Effector memory CD4-positive, alpha-beta T cell (primary cell): ENCODE measurements at places on chromosomes 3 and 15.

DNA sequence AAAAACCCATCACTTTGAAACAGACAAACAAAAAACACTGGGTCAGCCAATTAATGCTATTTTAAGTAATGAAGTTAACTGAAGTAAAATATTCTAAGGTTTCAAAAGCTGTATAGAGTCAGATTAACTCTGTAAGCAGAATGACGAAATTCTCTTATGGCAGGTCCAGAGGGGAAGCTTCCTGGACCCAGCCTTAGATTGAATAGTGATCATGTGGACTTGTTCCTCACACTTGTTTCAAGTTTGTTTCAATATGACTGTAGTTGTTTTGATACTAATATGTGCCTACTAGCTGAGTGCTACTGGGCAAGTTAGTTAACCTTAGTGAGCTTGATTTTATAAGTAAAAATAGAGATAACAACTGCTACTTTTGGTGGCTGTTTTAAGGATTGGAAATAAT lies 32.6 kb downstream of the PLS1 start:
- no peak overlapping the region for H3K4me3 ChIP-seq
- H3K27me3 ChIP-seq: no peaks in the 10 kb centered on the region
- no peaks in the 10 kb centered on the region for H3K4me1 ChIP-seq
- no peak for DNase-seq

DNA sequence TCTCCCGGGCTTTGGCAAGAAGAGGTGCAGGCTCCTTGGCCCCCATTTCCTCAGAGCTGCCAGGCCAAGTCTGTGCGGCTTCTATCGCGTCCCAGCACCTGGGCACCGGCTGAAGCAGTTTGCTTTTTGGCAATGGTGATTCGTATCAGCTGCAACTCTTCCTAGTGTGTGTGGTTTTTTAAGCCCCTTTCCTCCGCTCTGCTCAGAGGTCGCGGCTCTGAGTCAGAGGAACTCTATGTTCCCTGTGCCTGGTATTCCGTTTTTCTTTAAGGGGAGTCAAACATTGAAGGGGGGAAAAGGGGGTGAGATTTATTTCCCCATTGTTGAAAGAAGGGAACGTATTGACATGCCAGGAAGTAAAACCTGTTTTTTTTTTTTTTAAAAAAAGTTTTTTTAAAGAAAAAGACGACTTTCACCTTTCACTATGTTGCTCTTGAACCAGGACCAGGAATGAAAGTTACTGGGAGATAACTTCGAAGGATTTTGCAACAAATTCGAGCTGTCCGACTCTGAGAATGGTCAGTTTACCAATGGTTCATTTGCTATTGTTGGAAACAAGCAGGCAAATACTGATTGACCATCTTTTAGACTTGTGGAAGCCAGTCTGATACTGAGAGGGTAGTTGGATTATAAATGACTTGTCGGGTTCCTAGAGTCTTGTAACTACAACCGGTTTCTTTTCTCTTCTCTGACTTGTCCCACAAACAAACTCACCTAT lies 1.1 kb downstream of the ARMC8 start:
- peaks cover 2% of the 10 kb centered on the region for H3K36me3 ChIP-seq
- peak overlapping the region; percentile 90 for H3K27ac ChIP-seq
- H3K4me1 ChIP-seq: peaks cover 10% of the 10 kb centered on the region
- DNase-seq: no peak
- H3K27me3 ChIP-seq: peaks cover 8% of the 10 kb centered on the region
- peak overlapping the region; percentile 99 for H3K4me3 ChIP-seq

- no peak overlapping the region for H3K4me3 ChIP-seq
- no peaks in the 10 kb centered on the region for H3K4me1 ChIP-seq
- no peaks in the 10 kb centered on the region for H3K36me3 ChIP-seq
Observed at GRCh38 chr3:163622384-163622783, 1455.9 kb downstream of the SI start.

DNA sequence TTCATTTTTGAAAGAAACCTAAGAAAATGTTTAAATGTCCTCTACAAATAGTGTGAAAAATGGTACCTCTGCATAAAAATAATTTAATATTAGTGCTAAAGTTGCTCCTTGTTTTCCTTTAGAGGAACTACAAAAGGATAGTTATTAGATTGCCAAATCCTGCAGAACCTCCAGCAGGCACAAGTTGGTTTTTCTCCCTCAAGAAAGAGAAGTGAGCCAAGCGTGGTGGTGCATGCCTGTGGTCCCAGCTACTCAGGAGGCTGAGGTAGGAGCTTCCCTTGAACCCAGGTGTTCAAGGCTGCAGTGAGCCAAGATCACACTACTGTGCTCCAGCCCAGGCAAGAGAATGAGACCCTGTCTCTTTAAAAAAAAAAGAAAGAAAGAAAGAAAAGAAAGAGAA lies 85.1 kb upstream of the TSEN2 start:
- no peak overlapping the region for H3K4me3 ChIP-seq
- no peaks in the 10 kb centered on the region for H3K27me3 ChIP-seq
- H3K4me1 ChIP-seq: no peaks in the 10 kb centered on the region
- no peak overlapping the region for H3K27ac ChIP-seq
- H3K36me3 ChIP-seq: no peaks in the 10 kb centered on the region

DNA sequence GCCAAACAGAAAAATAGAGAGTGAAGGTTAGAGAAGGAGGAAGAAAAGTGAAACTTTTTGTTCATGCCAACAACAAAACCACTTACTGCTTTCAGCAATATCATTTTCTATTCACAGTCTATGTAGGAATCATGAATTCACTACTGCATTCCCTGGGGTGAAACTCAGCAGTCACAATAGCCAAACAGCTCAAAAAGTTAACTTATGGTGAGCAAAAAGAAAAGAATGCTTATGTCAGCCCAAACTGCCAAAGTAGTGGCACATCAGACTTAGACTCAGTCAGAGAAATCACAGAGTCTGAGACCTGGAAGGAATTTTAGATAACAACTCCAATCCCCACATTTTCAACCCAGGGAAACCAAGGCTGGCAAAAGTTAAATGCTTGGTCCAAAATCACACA lies 238.7 kb upstream of the TMCO5A start:
- H3K4me1 ChIP-seq: no peaks in the 10 kb centered on the region
- H3K27me3 ChIP-seq: no peaks in the 10 kb centered on the region
- no peaks in the 10 kb centered on the region for H3K36me3 ChIP-seq
- no peak for DNase-seq

GRCh38 chr3:45677033-45677446 lies 12.2 kb upstream of the SACM1L start:
- peaks cover 16% of the 10 kb centered on the region for H3K4me1 ChIP-seq
- DNase-seq: peak; percentile 37
- H3K27ac ChIP-seq: peak overlapping the region; percentile 64
- H3K27me3 ChIP-seq: no peaks in the 10 kb centered on the region
- no peak overlapping the region for H3K4me3 ChIP-seq

DNA sequence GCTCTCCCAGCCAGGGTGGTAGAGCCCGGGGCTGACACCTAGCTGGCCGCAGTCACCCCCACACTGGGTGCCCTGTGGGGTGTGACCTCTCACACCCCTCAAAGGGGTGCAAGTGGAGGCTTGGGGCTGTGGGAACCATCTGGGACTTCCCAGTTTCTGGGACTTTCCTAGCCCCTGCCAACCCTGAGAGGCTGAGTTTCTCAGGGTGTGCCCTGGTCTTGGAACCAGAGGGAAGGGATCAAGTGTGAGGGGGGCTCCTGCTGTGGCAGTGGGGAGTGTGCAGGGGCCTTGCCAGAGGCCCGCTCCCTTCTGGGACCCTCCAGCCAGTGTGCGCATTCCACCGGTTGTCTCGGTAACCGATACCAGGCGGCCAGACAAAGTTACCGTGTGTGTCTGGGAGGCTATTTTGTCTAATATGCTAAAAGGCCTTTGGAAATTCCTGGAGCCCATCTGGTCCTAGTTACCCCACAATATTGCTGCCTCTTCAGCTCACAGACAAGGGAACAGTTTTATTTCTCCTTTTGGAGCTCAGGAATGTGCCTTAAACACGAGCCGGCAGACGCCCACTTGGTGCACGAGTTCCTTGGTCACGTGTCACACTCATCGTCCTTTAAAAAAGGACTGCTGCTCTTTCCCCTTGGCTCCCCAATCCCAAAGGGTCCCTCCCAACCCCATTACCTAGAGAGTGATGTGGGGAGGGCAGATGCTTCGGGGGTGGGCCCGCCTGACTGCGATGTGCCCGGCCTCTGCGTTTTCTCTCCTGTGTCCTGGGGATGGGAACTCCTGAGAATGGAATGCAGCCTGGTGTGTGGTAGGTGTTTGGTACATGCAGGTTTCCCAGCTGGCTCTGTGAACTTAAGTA lies 33.2 kb downstream of the HDAC11 start:
- H3K4me3 ChIP-seq: no peak overlapping the region
- no peak overlapping the region for H3K27ac ChIP-seq
- DNase-seq: no peak
- no peaks in the 10 kb centered on the region for H3K4me1 ChIP-seq
- no peaks in the 10 kb centered on the region for H3K36me3 ChIP-seq

GRCh38 chr3:156507285-156507684 lies 47.6 kb downstream of the SSR3 start:
- H3K4me1 ChIP-seq: no peaks in the 10 kb centered on the region
- no peaks in the 10 kb centered on the region for H3K27me3 ChIP-seq
- no peak overlapping the region for H3K4me3 ChIP-seq
- H3K36me3 ChIP-seq: no peaks in the 10 kb centered on the region
- no peak for DNase-seq
- no peak overlapping the region for H3K27ac ChIP-seq

GRCh38 chr3:179414804-179415203 lies 36.5 kb downstream of the GNB4 start:
- H3K4me1 ChIP-seq: no peaks in the 10 kb centered on the region
- H3K27ac ChIP-seq: no peak overlapping the region
- no peaks in the 10 kb centered on the region for H3K36me3 ChIP-seq
- DNase-seq: no peak
- H3K27me3 ChIP-seq: no peaks in the 10 kb centered on the region

- H3K4me1 ChIP-seq: no peaks in the 10 kb centered on the region
- DNase-seq: no peak
- no peaks in the 10 kb centered on the region for H3K36me3 ChIP-seq
- no peak overlapping the region for H3K4me3 ChIP-seq
Observed at GRCh38 chr3:38562467-38562925, 66.4 kb downstream of the EXOG start.

GRCh38 chr15:78061963-78062427 lies 15.5 kb downstream of the TBC1D2B start:
- H3K4me1 ChIP-seq: peaks cover 69% of the 10 kb centered on the region
- H3K4me3 ChIP-seq: peak overlapping the region; percentile 28
- no peak for DNase-seq
- peak overlapping the region; percentile 50 for H3K27ac ChIP-seq

DNA sequence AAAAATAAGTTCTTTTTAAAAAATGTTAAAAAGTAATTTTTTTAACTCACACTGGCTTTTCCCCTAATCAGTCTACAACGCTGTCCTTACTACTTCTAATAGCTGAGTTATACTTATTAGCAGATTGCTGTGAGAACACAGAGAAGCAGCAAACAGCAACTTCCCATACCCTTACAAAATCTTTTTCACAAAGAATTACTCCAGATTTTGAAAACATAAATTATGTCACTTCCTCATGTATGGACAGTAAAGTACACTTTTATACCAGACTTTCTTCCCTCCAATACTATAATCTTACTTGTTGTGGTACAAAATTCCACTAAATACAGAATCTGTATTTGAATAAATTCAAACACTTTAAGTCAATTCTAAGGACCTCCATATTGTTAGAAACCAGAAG lies 2.1 kb downstream of the PHC3 start:
- peak overlapping the region; percentile 76 for H3K4me3 ChIP-seq
- H3K36me3 ChIP-seq: peaks cover 31% of the 10 kb centered on the region
- no peaks in the 10 kb centered on the region for H3K27me3 ChIP-seq

GRCh38 chr15:41866263-41866703 lies 27.6 kb downstream of the SPTBN5 start:
- no peak for DNase-seq
- H3K36me3 ChIP-seq: no peaks in the 10 kb centered on the region
- no peak overlapping the region for H3K27ac ChIP-seq
- H3K27me3 ChIP-seq: no peaks in the 10 kb centered on the region
- no peak overlapping the region for H3K4me3 ChIP-seq

GRCh38 chr15:28887339-28888174 lies 1.8 kb downstream of the APBA2 start:
- H3K4me3 ChIP-seq: peak overlapping the region; percentile 49
- H3K27ac ChIP-seq: peak overlapping the region; percentile 11
- H3K4me1 ChIP-seq: peaks cover 38% of the 10 kb centered on the region

DNA sequence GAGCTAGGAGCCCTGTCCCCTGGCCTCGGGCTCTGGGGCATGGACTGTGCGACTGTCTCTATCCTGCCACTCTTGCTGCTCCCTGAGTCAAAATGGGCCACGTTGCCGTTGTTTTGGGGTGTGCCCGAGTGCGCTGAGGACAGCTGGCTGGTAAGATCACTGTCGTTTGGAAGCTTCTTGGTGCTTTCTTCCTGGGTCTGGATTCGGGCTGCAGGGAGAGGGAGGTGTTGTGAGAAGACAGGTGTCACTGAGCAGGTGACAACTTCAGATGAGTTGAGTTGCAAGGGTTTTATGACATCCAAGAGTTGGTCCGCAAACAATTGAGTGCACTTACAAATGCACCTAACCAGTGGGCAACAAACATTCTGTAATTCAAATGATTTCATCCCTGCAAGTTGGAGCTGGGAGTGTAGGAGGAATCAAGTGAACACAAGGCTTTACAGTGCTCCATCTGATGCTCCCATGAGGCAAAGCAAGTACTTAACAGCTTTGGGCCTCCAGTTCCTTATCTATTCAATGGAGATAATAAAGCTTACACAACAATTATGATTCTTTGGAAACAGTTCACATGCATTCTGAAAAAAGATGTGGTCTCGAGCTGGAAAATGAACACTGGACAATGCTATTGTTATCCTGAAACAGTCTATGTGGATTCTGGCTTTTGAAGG lies 11.0 kb upstream of the STARD5 start:
- H3K4me1 ChIP-seq: no peaks in the 10 kb centered on the region
- H3K4me3 ChIP-seq: no peak overlapping the region
- H3K27ac ChIP-seq: no peak overlapping the region

- no peak overlapping the region for H3K27ac ChIP-seq
- no peak overlapping the region for H3K4me3 ChIP-seq
Observed at GRCh38 chr15:69466733-69467132, 14.1 kb downstream of the RPLP1 start.

- no peaks in the 10 kb centered on the region for H3K36me3 ChIP-seq
- DNase-seq: no peak
- H3K27me3 ChIP-seq: no peaks in the 10 kb centered on the region
- H3K4me1 ChIP-seq: no peaks in the 10 kb centered on the region
Observed at GRCh38 chr3:9253327-9253726, 3.9 kb upstream of the SRGAP3 start.

GRCh38 chr3:23376516-23377248 lies 173.6 kb downstream of the UBE2E2 start:
- no peaks in the 10 kb centered on the region for H3K4me1 ChIP-seq
- no peaks in the 10 kb centered on the region for H3K27me3 ChIP-seq
- H3K36me3 ChIP-seq: no peaks in the 10 kb centered on the region
- no peak overlapping the region for H3K4me3 ChIP-seq

GRCh38 chr3:140375002-140375401 lies 302.9 kb upstream of the TRIM42 start:
- no peak for DNase-seq
- H3K36me3 ChIP-seq: no peaks in the 10 kb centered on the region
- no peaks in the 10 kb centered on the region for H3K4me1 ChIP-seq
- H3K27me3 ChIP-seq: no peaks in the 10 kb centered on the region
- H3K4me3 ChIP-seq: no peak overlapping the region

DNA sequence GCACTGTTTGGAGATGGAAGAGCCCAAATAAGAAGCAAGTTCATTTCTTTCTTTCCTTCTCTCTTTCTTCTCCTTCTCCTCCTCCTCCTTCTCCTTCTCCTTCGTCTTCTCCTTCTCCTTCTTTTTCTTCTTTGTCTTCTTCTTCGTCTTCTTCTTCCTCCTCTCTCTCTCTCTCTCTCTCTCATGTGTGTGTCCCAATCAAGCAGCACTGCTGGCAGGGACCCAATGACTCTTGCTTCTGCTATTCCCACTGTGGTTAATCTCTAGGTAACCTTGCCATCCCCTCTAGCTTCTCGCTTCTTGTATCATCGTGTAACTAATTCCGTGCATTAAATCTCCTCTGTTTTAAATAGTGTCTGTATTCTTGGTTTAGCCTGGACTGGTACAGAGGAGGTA lies 26.1 kb upstream of the ZNF280D start:
- no peaks in the 10 kb centered on the region for H3K4me1 ChIP-seq
- H3K4me3 ChIP-seq: no peak overlapping the region
- DNase-seq: no peak
- no peaks in the 10 kb centered on the region for H3K27me3 ChIP-seq
- no peaks in the 10 kb centered on the region for H3K36me3 ChIP-seq
